ENCODE measurements at places on chromosomes 1 and 21. TPM values are rescaled to one million over a fixed set of nuclear protein-coding genes. Genes with fewer than 3 reads are reported as not detected.

Gene KIAA1614
- 0.67 TPM for total RNA-seq

Gene F5
- total RNA-seq, result 1.2 TPM

Gene BRDT
- total RNA-seq, result not detected

Gene LRRC8B
- total RNA-seq, result 16.3 TPM

Gene C1orf185
- not detected for total RNA-seq

Gene CD48
- total RNA-seq, result 7.4 TPM

Gene ACADM
- 92.6 TPM for total RNA-seq

Gene TEDDM1
- not detected for total RNA-seq

Measured in left colon (tissue), 2 donors.